Activated CD4-positive, alpha-beta memory T cell treated with anti-CD3 and anti-CD28 coated beads, Interleukin-2, amount 10 ng/mL, durations not matched to agents 7 days and 5 days (primary cell): ENCODE measurements at places on chromosomes 7 and 10. TPM values are rescaled to one million over a fixed set of nuclear protein-coding genes. Genes with fewer than 3 reads are reported as not detected.

DNA sequence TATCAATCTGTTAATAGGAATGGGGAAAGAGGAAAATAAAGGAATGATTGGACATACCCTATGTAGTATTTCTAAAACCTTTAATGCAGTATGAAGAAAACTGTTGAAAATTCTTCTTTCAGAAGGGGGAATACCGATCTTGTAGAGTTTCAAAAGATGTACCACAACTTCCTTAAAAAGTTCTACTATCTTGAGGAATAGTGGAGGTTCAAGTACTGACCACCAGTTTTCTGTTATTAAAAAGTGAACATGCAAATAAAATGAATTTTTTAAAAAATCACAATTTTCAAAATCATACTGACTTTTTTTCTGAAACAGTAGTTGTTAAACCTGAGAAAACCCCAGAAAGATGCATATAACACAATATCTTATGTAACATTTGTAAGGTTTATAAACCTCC lies 86.5 kb downstream of the HERC4 start:
- H3K4me3 ChIP-seq = no peak overlapping the region
- DNase-seq = no peak
- H3K27ac ChIP-seq = no peak overlapping the region
- H3K27me3 ChIP-seq = no peaks in the 10 kb centered on the region

DNA sequence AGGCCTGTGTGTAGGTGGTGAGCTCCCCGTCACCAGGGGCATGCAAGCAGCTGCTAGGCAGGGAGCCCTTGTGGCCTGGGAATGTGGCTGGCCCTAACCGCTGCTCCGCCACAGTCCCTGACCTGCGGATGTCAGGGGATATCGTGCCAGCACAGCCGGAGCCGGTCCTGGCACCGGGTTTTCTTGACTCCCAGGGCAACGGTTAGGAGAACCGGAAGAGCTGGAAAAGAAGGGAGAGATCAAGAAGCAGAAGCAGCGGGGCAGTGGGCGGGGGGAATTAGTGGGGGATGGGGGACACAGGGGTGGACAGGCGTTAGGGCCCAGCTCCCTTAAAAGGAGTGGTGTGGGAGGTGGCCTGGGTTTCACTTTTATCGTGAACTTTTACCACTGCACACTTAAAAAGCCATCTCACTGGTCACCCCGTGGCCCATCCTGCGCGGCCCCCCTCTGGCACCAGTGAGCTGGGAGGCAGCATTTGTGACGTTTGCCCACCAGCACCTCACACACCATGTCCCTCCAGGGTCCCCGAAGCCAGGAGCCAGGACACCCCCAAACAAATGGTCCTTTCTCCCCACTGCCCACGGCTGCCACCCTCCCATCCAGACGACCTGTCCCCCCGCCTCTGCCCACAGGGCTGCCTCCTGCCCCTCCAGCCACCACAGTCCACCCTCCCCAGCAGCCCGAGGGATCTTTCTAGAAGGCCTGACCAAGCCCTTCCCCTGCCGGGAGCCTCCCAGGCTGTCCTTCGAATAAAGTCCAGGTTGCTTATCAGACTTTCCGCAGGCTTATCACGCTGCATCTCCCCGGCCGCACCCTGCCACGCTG lies 1.8 kb upstream of the MICALL2 start:
- H3K4me3 ChIP-seq = no peak overlapping the region
- peaks cover 7% of the 10 kb centered on the region for H3K4me1 ChIP-seq
- no peaks in the 10 kb centered on the region for H3K36me3 ChIP-seq
- DNase-seq = no peak

AEBP1 gene
- 0.30 TPM for total RNA-seq

DNA sequence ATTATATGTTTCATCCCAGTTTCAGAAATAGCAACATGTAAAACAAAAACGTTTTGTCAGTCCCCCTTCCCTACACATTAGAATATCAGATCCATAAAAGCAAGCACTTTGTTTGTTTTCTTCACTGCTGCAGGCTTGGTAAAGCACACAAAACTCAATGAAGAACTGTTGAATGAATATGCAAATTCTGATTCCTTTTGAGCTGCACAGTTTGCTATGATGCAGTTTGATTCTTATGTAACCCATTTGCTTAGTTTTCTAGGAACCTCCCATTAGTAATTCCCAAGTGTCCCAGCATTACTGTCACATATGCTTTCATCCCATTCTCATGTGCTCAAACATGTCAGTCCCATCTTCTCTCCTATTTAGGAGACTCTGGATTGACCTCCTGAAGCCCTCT lies 26.1 kb upstream of the CHCHD3 start:
- H3K27ac ChIP-seq = no peak overlapping the region
- no peak overlapping the region for H3K4me3 ChIP-seq
- no peak for DNase-seq

- no peak overlapping the region for H3K27ac ChIP-seq
- no peak overlapping the region for H3K4me3 ChIP-seq
- no peaks in the 10 kb centered on the region for H3K36me3 ChIP-seq
Observed at GRCh38 chr7:116495736-116496135, 3.8 kb upstream of the CAV2 start.
